ENCODE measurements at places on chromosomes 2 and 18.

GRCh38 chr2:176758426-176758825 lies 454.2 kb upstream of the HNRNPA3 start:
- no peak for DNase-seq

- no peak for DNase-seq
Measured at GRCh38 chr18:29164020-29164706, 987.2 kb upstream of the CDH2 start.

- DNase-seq: no peak
Measured at GRCh38 chr2:205937211-205937610, 148.8 kb downstream of the INO80D start.

- no peak for DNase-seq
Measured at GRCh38 chr18:29259838-29260237, 1082.9 kb upstream of the CDH2 start.

GRCh38 chr2:112996635-112997034 lies 8.6 kb upstream of the IL36A start:
- no peak for DNase-seq

GRCh38 chr2:206163251-206163880 lies 3.7 kb downstream of the EEF1B2 start:
- DNase-seq: no peak

DNA sequence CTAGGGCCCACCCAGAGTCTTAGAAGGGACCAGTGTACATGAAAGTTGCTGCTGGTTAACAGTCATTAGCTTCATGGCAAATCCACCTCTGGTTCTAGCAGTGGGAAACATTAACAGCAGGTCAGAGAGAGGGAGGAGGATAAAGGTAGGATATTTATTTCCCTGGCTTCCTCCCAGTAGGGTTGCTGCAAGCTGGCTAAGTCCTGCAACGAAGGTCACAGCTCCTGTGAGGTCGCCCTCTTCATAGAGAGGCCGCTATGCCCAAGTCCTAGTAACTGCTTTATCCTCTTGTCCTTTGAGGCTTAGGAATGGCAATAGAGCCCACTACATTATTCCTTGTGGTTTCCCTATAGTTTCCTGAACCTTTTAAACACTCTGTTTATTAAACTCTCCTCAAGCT lies 84.0 kb upstream of the ACSL3 start:
- no peak for DNase-seq

GRCh38 chr2:63163161-63163820 lies 112.7 kb downstream of the OTX1 start:
- DNase-seq: no peak

DNA sequence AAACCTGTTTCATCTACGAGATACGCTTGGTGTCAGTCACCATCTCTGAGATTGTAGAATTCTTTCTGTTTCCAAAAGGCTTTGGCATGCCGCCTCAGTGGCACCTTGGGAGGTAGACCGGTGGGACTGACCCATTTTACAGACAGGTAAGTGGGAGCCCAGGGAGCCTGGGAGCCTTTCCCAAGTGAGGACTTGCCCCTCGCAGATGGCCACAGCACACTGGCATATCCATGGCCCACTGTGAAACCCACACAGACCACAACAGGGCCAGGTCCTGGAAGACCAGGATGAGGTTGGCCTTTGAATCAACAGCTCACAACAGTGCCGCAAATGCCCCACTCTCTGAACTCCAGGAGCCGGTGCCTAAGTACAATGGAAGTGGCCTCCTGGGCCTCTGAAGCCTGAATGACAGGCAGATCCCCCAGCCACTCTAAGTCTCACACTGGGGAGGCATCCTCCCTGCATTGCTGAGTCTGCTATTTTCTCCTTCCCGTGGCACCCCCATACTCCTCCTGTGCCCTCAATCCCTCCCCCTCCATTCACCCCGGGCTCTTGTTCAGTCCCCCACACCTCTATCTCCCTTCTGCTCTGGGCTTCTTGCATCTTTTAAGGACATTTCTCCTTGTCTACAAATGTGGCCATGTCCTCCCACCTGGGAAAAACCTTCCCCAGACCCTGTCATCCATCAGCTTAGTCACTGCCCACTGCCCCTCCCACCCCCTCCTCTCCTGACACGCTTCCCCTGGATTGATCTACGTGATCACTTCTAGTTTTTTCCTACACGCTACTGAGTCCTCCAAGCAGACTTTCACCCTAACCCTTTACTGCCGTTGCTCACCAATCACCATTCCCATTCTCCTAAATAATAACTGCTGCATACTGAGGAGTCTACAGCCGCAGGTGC lies 26.2 kb downstream of the CENPA start:
- no peak for DNase-seq

DNA sequence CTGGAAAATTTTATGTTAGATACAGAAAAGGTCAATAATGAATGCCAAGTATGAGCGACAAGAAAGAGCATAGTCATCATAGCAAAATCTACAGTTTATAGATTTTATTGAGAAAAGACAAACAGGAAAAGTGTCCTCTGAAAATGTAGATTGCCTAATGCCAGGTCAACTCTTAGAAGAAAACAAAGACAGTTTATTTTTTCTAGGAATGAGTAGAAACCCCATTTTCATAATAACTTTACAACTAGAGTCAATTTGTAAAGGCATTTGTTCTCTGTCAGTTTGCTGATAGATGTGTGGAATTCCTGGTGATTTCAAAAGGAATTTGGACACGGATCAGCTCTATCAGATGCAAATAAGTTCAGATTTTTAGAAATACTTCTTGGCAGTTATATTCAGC lies 16.6 kb downstream of the CDH7 start:
- DNase-seq: no peak

DNA sequence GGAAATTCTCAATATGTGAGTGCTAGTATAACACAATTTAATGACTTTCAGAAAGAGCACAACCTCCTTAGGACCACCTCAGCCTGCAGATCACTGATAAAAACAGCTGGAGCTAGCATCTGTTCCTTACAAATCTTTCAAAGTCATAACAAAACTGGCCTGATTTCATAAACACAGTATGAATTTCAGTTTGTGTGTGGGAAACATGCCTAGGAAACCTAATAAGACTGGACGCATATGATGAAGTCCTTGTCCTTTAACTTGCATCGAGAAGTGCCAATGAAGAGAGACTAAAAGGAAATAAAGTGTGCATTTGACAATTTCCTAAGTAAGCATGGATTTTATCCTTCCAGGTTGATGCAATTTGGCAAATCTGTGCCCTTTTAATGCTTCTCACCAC lies 74.1 kb upstream of the KLHL14 start:
- no peak for DNase-seq
